Fibroblast of lung (primary cell): ENCODE measurements at places on chromosomes 13 and 19. TPM values are rescaled to one million over a fixed set of nuclear protein-coding genes. Genes with fewer than 3 reads are reported as not detected.

DNA sequence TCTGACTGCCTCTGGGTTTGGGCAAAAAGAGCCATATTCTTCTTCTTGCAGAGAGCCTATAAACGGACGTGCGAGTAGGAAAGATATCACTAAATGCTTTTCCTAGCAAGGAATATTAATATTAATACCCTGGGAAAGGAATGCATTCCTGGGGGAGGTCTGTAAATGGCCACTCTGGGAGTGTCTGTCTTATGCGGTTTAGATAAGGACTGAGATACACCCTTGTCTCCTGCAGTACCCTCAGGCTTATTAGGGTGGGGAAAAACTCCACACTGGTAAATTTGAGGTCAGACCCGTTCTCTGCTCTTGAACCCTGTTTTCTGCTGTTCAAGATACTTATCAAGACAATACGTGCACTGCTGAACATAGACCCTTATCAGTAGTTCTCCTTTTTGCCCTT lies 763.8 kb downstream of the SLITRK5 start:
- no peak for DNase-seq

DNA sequence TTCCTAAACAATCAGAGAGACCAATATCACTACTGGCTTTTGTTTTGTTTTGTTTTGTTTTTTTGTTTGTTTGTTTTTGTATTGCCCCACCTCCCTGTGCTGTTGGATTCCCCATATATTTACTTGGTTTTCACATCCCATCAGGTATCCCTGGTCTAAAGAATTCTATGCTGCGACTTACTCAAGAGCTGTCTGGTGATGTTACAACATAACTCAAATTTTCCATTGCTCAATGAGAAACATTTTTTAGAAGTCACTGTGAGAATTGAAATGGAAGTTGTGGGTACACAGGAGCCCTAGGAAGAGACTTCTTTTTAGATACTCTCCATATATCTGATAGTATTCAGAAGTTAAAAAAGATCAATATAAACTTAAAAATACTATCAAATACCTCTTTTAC lies 181.4 kb downstream of the KLF5 start:
- no peak for DNase-seq

GRCh38 chr13:59566561-59566960 lies 597.2 kb downstream of the DIAPH3 start:
- no peak for DNase-seq

- no peak for DNase-seq
Observed at GRCh38 chr13:28463481-28463880, 31.4 kb downstream of the FLT1 start.

DNA sequence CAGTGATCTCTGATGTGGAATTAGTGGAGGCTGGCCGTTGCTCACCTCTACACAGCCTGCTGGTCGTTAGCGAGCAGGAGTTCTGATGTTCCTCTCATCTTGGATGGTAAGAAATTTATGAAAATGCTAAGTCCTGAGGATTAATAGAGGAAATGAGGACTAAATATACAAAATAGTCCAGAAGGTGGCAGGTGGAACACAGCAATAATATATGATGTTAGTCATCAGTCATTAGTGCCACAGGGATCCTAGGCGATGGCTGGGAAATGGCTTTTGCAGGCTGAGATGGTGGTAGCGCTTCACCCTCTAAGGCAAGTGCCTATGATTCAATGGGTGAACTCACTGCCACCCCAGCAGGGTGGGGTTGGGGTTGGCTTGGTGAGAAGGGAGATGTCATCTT lies 338.6 kb upstream of the TMTC4 start:
- no peak for DNase-seq

DNA sequence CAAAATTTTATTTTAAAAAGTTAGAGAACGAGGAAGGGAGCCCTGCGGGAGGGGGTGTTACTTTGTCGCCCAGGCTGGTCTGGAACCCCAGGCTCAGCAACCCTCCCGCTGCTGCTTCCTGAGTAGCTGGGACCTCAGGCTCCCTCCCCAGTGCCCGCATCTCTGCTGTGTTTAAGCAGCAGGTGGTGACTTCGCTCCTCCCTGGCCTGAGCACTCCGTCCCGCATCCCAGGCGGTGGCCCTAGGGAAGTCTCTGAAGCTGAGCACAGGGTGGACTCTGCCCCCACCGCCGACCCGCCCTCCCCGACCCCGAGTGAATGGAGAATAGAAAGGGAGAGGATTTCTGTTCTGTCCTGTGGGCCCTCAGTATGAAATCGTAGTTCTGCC lies 30.5 kb downstream of the ZNF701 start:
- DNase-seq: no peak

GRCh38 chr13:76971851-76972829 lies 19.7 kb upstream of the CLN5 start:
- no peak for DNase-seq

- no peak for DNase-seq
Observed at GRCh38 chr19:55588738-55589137, 8.1 kb upstream of the ZNF579 start.

GRCh38 chr13:27446986-27447583 lies 3.3 kb downstream of the MTIF3 start:
- DNase-seq: no peak

DNA sequence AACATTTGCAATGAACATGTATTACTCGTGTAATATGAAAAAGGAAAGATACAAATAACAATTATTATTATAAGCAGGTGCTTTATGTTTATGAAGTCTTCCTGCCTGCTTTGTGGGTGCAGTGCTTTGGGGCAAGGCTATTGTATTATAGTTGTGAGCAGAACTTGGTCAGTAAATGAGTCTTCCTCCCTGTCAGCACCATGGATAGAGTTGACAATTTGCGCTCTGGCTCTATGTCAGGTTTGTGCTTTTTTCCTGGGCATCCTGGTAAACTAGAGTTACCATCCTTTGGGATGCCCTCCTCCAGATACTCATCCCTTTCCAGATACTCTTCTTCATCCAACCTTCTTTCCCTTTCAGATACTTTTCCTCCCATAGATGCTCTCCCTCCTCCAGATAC lies 19.6 kb downstream of the ERICH6B start:
- no peak for DNase-seq

DNA sequence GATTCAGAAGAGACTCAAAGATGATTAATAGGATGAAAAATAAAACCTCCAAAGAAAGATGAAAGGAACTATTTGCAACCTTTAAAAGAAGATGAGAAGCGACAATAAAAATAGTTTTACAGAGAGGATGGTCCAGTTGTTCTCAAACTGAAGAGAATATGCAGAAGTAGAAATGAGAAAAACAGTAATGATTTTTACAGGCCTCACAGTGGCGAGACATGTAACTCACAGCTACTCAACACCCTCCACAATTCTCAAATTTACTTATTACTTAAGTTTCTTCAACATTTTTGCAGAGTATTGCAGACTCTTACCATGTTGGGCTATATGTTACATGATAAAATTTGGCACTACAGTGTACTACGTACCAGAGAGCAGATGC lies 20.8 kb downstream of the NUFIP1 start:
- no peak for DNase-seq

GRCh38 chr13:76667551-76667950 lies 218.7 kb downstream of the KCTD12 start:
- peak; percentile 42 for DNase-seq

DNA sequence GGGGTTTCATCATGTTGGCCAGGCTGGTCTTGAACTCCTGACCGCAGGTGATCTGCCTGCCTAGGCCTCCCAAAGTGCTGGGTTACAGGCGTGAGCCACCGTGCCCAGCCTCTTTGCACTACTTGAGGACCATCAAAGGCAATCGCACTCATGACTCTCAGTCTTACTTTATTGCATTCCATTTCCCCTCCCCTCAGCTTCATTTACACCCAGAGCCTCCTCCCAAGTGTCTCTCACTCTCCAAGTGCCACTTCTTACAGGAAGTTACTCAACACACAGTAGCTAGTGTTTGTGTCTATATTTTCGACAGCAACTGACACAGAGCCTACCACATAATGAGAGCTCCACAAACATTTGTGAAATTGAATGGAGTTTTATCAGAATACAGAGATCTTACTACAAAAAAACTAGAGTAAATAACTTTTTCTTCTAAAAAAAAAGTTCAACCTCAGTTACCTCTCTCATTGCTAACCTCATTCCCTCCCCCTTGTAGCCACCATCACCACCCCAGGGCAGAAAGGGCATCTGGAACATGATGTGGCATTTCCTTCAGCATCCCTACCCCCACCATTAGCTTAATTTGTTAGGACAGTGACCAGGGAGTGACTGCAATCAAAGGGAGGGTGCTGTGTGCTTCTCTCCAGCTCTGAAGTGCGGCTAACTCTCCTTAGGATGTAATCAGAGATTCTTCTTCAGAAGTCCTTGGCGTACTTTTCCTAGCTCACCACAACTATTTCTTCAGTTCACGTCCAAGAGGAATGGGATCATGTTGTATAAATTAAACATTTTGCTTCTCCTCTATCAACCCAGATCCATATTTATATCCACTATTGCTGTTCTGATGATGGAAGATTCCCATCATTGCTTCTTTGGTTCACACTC lies 17.0 kb upstream of the RUBCNL start:
- DNase-seq: no peak

DNA sequence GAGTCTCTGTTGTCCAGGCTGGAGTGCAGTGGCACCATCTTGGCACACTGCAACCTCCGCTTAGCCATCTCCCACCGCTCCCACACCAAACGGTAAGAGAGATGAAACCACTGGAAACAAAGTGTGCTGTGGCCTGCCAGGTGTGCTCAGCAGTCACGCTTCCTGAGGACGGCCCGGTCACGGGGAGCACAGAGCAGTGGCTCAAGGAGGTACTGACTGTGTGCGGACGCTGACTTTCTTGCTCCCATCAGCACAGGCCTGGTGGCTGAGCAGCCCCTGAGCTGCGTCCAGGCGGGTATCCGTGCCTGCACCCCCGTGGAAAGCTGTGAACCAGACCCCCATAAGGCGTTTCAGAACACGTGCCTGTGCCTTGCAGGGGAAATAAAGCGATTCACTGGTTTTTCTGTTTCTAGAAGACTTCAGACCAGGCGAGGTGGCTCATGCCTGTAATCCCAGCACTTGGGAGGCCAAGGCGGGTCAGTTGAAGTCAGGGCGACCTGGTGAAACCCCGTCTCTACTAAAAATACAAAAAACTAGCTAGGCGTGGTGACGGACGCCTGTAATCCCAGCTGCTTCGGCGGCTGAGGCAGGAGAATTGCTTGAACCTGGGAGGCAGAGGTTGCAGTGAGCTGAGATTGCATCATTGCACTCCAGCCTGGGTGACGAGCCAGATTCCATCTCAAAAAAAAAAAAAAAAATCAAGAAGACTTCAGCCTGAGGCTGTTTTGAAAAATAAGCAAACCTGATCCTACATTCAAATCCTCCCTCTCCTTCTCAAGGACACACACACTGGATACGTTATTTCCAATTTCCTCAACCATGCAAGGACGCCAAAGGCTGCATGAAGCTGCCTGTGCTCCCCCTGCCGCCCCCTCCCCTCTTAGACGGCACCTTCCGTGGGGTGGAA lies 25.5 kb downstream of the ADPRHL1 start:
- DNase-seq: peak; percentile 57

DNA sequence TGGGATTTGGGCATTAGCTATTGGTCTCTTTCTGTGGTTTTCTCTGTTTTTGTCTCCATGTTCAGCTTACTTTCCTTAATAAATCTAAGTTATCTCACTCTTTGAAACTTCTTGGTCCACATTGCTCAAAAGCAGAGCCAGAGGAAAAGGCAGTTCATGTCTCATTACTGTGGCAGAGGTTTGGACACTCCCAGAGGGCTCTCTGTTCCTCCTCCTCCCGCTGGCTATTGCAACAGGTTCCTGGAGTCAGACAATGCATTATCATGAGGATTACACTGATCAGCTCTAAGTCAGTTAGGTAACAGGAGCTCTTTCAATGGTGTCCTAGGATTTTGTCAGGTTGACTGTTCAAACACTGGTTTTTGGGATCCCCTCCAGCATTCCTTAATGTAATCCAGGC lies 298.8 kb downstream of the NDFIP2 start:
- DNase-seq: peak; percentile 68

- peak; percentile 35 for DNase-seq
Observed at GRCh38 chr13:19607523-19608078, 25.9 kb upstream of the MPHOSPH8 start.

DNA sequence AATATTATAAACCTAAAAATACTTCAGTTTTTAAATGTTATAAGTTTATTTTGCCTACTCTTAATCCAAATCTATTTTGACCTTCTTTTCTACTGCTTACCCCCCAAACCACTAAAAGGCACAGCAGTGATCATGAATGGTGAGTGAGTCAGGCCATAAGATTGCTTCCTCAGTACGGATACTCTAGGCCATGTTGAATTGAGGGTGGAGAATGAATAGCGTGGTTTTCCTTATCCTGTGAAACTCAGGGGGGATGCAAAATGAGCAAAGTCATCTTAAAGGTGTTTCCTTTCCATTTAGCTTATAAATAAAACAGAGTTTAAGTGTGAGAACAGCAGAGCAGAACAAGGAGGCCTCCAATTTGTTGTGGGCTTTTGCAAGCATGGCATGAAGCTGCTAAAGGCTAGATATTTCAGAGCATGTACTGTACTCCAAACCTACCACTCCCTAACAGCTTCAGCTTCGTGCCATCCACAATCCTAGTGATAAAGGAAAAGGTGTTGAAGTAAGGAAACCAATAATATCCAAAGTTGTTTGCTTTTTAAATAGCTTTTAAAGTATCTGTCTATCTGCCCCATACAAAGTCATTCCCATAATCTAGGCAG lies 25.0 kb downstream of the SERPINE3 start:
- peak; percentile 28 for DNase-seq

GRCh38 chr13:105997581-105998550 lies 537.6 kb downstream of the EFNB2 start:
- no peak for DNase-seq

The KIR2DL3 gene
- not detected in 2 replicates for total RNA-seq

The MEIOSIN gene
- not detected in 2 replicates for total RNA-seq

The ZNF534 gene
- under 0.01 and 0.17 TPM in 2 replicates for total RNA-seq

The GPR12 gene
- not detected in 2 replicates for total RNA-seq

The FBN3 gene
- under 0.01 TPM in 1 of 2 replicates, not detected in the other for total RNA-seq

The USHBP1 gene
- under 0.01 TPM in 1 of 2 replicates, not detected in the other for total RNA-seq

The ARRDC5 gene
- not detected in 2 replicates for total RNA-seq

The SULT2B1 gene
- total RNA-seq: 0.33 TPM in 1 of 2 replicates, not detected in the other
